ENCODE measurements at places on chromosomes 3 and 15.

DNA sequence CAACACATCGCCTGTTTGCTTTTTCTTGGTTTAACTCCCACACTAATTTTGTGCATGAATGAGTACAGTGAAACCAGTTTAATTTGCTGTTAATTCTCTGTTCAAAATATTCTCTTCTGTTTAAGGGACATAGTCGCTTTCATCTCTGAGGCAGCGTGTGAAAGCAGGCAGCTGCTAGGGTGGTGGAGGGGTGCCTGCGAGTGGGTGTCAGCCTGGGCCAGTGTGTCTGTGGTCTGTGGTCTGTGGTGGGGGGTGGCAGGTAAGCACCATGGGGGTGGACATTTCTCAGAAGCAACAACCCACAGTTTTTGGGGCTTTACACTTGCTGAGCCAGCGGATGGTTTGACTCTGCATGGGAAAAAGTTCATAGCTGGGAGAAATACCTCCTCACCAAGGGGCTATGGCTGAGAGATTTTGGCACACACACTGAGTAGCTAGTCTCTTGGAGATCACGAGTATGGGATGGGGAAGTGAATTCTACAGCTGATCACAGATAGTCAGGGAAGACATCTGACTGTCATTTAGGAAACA is 109.2 kb downstream of the EPHB1 start:
- no peak for DNase-seq

GRCh38 chr15:53716909-53717876 is 42.3 kb downstream of the WDR72 start:
- no peak for DNase-seq

GRCh38 chr3:176172492-176172891 is 1024.8 kb downstream of the TBL1XR1 start:
- no peak for DNase-seq

GRCh38 chr15:47964229-47964628 is 156.6 kb upstream of the SLC24A5 start:
- no peak for DNase-seq

GRCh38 chr15:50182219-50183013 is 420 bp downstream of the SLC27A2 start:
- DNase-seq = peak; percentile 63

GRCh38 chr15:27324886-27325615 is 354.1 kb downstream of the GABRG3 start:
- no peak for DNase-seq

GRCh38 chr15:51697163-51697562 is 15.9 kb downstream of the SCG3 start:
- no peak for DNase-seq

DNA sequence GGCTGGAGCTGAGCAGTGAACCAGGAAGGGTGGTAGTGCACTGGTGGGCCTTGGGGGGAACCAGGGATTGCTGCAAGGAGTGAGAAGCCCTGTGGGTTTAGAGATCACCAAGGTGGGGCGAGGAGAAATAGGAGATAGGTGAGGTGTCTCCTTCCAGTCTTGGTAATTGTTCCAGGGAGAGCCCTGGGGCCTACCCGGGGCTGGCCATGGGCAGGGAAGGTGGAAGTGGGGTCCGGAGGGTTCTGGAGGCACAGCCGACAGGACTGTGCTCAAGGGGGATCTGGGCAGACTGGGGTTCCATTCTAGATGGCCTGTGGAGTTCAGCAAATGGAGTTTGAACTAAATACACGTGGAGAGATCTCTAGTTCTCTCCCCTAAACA is 4.5 kb downstream of the CHST13 start:
- no peak for DNase-seq

- no peak for DNase-seq
Observed at GRCh38 chr3:39290255-39290654, 10.4 kb upstream of the CX3CR1 start.

All from activated T-cell treated with anti-CD3 and anti-CD28 coated beads, Interleukin-2, amount 50 U/mL, for 24 hours (primary cell).